ENCODE measurements at places on chromosomes 5 and 9.

DNA sequence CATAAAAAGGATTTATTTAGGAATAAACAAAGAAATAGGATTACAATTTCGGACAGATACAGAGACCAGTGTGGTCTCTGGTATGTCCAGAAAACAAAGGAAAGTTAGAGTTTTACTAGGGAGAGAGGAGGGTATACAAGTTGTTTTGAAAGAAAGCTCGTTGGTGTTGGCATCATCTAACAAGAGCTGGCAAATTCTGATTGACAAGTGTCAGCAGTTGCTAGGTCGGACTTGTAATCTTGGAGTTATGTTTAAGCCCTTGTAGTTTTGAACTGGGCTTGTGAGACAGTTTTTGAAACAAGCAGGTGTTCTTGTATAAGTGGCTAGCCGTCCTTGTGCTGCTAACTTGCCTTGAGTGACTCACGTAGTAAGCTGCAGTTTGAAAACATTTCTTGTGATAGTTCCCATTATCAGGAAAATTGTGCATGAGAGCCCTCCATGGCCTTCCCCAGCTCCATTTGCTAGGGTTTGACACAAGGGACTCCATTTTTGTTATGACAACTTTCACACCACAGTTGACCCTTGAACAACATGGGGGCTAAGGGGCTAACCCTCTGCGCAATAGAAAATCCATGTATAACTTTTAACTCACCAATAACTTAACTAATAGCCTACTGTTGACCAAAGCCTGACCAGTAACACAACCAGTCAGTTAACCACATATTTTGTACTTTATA is 48.1 kb downstream of the ZNF622 start:
- DNase-seq: no peak

DNA sequence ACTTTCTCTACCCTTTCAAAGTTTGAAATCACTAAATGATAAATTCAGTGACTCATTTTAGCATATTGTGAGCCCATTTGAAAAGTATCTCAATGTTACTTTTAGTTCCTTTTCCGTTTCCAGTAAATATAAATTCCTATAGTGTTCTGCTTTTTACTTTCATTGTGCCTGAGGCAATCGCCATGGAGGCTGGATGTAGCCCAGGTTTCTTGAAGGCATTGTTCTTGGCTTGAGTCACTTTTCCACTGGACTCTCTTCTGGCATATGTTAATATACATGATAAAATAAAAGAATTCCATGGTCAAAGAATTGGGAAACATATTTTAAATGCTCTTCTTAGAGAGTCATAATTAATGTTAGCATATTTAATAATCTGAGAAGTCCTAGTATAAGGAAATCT is 327.0 kb downstream of the IZUMO3 start:
- no peak for DNase-seq

DNA sequence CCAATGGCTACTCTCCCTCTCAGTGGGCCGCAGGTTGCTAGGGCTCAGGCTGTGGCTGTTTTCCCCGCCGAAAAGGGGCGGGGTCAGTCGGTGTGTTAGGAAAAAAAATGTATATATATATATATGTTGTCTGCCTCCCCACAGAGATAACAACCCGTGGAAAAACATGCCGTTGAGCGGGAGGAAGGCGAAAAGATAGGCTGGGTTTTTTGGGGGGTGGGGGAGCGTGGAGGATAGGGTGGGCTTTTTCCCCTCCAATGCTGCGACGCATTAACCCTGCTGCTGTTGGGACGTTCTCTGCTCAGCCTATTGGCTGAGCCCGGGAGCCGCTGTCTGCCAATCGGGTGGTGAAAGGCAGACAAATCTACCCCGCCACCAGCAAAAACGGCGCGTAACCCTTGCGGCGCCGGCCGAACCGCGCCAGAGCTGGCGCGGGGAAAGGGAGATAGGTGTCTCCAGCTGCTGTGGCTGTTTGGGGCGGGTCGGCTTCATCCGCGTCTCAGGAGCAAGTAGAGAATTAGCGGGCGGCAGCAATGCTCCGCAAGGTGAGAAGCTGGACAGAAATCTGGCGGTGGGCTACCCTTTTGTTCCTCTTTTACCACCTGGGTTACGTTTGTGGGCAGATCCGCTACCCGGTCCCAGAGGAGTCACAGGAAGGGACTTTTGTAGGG is at the start of gene PCDHGC4:
Gene PCDHGC4, plus strand, starts transcription at position 390 of the 671 bp plus-strand sequence. Its CDS starts 144 bp downstream, at position 534.
- no peak for DNase-seq

- no peak for DNase-seq
Measured at GRCh38 chr9:34289159-34289558, 39.9 kb downstream of the KIF24 start.

- DNase-seq: no peak
Measured at GRCh38 chr5:50807661-50808060, 141.2 kb downstream of the PARP8 start.

GRCh38 chr5:57841676-57842363 is 359.2 kb upstream of the ACTBL2 start:
- DNase-seq: no peak

- no peak for DNase-seq
Measured at GRCh38 chr9:107667231-107668070, 177.9 kb upstream of the KLF4 start.

- peak; percentile 32 for DNase-seq
Measured at GRCh38 chr9:75892216-75892911, 1.9 kb downstream of the PCSK5 start.

GRCh38 chr5:76294573-76294972 is 108.5 kb upstream of the IQGAP2 start:
- DNase-seq: no peak

- DNase-seq: no peak
Measured at GRCh38 chr5:111820072-111820471, 63.1 kb upstream of the NREP start.

DNA sequence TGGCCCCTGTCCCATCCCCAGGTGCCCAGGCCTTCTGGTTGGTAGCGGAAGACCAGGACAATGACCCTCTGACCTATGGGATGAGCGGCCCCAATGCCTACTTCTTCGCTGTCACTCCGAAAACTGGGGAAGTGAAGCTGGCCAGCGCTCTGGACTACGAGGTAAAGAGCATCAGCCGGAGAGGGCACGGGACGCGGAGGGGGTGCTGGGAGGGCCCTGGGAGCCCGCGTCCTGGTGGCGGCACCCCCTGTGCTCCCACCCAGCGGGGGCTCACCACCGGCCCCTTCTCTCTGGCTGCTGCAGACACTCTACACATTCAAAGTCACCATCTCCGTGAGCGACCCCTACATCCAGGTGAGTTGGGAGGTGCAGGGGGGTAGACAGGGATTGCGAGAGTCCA is 19.5 kb downstream of the CDHR2 start:
- DNase-seq: no peak

DNA sequence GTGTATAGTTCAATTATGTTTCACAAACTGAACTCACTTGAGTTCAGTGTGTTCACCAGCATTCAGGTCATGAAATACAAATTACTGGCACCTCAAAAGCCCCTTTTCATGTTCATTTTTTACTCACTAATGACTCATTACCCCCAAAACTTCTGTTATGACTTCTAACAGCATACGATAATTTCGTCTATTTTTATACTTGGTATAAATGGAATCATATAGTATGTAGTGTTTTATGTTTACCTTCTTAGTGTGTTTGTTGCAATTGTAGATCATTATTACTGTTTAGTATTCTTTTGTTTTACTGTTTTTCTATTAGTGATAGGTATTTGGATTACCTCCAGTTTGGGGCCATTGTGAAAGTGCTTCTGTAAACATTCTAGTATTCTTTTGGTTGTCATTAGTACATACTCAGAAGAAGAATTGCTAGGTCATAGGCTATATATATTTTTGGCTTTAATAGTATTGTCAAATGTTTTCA is 33.4 kb downstream of the DDX4 start:
- no peak for DNase-seq

- DNase-seq: peak; percentile 78
Measured at GRCh38 chr5:181260720-181261319, at the start of gene TRIM52. TSS of gene TRIM52 (minus strand) at chr5:181261143. CDS start at chr5:181260813, 330 bp downstream.

DNA sequence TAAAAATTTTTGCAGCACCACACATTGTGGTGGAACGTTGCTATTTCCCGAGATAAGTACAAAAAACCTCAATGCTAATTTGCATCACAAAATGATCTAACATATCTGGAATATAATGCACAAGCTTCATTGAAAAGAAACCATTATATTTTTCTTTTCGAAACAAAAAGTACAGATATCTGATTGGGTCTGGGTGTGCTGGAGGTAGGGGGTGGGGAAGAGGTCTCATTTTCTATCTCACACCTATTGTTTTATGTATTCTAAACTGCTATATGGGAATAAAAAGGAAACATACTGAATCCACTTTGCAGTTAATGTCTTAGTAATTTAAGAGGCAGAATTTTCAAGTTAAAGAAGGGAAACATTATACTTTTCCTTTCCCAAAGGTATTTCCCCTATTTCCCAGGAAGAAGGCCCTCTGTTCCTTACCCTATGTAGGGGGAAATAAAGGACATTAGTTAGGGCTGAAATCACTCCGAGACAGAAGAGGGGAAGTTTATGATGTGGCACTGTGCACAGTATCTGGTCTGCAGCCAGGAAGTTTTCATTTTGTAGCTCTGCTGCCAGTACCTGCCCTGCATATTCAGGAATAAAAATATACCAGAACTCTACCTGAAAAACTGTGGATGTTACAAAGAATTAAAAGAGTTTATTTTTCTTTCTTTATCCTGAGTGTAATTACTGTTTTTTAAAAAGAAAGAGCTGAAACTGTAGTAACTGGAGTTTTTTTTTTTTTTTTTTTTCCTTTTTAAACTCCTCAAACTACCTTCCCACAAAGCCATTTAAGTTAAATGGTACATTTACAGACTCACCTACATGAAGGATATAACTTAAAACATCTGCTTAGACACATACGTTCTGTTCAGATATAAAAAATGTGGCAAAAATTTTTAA is 7.4 kb downstream of the MEF2C start:
- no peak for DNase-seq

DNA sequence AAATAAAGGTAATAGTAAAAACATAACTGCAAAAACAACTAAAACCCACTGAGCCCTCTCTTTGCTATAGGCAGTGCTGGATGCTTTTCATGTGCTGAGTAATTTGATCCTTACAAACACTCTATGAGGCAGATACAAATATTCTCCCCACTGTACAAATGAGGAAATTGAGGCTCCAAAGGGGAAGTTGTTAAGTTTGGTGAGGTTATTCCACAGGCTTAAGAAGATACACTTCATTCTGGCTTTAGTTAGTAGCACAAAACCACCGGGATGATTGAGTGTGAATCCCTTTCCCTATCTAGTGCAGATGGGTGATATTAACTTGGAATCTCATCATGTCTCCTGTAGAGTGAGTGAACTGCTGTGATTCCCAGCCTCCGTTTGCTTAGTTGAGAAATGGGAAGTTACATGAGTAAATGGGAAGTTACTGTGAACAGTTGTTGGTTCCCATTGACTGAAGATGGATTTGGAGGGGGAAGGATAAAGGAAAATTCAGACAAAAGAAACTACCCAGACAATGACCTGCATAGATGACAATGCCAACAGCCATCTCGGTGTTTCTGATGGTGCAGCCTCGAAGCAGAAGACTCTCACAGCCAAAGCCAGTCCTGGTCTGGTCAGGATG is 208.3 kb downstream of the ATP10B start:
- DNase-seq: no peak

DNA sequence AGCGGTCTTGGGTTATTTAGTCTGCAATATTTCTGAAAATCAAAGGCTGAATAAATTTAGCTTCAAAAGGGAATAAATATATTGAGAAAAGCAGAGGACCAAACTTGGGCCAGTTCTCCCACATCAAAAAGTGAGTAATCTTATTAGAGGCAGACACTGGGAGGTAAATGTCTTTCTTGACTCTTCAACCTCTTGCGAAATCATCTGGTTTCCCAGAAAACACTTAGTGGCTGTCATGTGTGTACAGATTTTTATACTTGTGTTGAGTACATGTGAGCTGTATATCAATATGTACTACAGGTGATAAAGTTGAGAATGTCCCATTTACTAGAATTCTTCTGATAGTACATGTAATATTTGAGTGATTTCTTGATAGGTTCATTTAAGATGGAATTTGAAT is 454.9 kb downstream of the PRR16 start:
- DNase-seq: no peak

GRCh38 chr9:96173640-96174039 is 128.3 kb downstream of the HSD17B3 start:
- no peak for DNase-seq

DNA sequence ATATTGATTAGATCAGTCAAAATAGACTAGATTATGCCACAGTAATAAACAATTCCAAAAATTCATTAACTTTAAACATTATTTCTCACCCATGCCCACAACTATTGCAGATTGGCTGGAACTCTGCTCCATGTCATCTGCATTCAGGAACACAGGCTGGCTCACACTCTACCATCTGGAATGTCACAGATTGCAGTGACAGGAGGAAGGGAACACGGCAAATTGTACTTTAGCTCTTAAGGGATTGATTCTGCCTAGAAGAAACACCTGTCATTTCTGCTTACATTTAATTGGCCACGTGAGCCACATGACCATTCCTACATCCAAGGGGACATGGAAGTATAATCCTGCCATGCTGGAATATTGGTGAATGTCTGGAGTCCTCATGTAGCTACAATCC is 54.4 kb downstream of the ATPSCKMT start:
- no peak for DNase-seq

DNA sequence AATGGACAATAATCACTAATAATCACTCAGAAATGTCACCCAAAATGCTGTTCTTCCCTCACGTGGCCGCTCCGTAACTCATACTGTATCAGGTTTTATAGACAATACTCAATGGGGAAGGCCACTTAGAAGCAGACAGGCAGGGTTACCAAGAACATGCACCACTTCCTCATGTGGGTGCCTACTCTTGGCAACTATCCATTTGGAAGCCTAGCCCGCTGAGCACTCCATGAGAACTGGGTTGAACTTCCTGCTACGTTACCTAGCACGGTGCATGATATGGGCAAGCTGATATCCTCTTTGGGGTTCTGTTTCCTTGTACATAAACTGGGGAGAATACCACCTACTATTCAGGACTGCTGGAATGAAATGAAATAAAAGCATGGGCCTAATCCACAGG is 14.3 kb downstream of the DAP start:
- no peak for DNase-seq

DNA sequence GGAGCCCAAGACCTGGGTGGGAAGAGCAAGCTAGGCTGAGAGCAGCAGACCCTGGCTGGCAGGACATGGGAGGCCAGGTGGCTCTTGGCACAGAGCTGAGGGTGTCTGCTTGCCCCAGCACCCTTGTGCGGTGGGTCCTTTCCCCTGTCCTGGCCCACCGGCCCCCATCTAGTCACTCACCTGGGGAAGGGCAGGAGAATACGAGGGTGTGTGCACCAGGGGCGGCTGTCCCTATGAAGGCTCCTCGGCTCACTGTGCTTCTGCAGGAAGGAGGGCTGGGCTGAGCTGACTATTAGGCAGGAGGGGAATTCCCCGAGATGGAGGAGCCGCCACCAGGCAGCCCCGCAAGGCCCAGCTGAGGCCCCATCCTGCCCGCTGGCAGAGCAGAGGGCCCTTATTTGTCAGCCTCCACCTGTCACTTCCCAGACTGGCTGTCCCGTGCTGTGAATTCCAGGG is 6.1 kb upstream of the TNIP1 start:
- peak; percentile 67 for DNase-seq

Measured in stimulated activated CD4-positive, alpha-beta T cell treated with anti-CD3 and anti-CD28 coated beads, Interleukin-4, amount 100 ng/mL, for 48 hours (primary cell).